KG1 (cell line): ENCODE measurements at places on chromosomes 12 and 14.

DNA sequence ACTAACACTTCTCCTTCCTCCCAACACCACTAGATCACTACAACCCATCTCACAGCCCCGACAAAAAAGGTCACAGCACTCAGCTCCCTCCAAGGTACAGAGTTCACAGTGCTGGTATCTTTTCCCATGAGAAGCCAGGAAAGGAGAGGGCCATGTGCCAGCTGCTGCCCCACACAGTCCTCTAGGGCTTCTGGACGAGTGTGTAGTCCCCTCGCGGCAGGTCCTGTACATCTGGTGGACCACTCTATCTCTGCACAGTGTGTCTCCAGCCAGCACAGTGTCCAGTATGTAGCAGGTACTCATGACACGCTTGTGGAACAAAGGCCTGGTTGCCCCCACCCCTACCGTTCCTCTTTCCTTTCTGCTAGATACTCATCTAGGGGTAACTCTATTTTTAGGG, 134.4 kb upstream of the FOXN3 start:
- no peak for DNase-seq

GRCh38 chr14:24139272-24139934, 2.0 kb downstream of the EMC9 start:
- no peak for DNase-seq

- no peak for DNase-seq
Observed at GRCh38 chr12:5910790-5911548, 34.1 kb downstream of the ANO2 start.

DNA sequence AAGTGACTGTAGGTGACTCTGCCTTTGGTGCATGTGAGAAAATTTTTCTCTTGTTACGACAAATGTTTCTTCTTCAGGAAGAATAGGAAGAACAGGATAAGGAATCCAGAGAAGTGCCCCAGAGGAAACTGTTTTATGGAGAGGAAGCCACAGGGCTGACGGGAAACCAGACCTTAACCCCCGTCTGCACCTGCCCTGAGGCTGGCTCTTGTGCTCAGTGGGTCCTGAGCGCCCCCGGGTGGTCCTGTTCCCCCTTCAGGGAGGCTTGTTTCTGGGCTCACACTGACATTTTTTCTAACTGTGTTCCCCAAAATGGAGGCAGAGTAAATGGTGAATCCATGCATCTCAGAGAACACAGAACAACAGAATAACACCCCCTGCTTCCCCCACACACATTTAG, 691.8 kb downstream of the TMEM121 start:
- no peak for DNase-seq
